8988T (cell line): ENCODE measurements at places on chromosomes 16 and 17.

DNA sequence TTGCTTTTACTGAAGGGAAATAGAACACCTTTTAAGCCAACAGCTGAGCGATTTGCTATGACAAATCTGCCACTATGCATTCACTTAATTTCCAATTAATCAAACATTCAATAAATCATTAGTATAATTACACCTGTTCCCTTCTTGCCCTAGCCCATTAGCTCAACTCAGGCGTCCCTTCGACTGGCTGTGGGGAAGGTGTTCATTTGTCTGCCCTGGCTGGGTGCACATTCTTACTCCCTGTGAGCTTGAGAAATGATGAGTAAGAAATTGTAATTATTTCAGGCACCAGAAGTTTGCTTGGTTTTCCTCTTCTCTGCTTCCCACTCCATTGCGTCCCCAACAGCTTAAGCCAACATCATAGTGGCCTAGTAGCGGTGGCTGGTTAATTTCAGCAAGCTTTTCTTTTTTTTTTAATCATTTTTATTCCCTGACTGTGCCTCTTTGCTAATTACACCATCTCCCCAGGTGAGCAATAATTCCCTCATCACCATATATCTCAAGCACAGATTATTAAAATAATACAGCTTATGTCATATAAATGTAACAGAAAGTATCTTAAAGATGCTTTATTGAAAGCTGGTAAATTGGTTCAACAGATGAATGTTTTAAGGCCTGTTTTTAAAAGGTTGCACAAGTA is 623.9 kb upstream of the RBFOX1 start:
- DNase-seq = no peak

DNA sequence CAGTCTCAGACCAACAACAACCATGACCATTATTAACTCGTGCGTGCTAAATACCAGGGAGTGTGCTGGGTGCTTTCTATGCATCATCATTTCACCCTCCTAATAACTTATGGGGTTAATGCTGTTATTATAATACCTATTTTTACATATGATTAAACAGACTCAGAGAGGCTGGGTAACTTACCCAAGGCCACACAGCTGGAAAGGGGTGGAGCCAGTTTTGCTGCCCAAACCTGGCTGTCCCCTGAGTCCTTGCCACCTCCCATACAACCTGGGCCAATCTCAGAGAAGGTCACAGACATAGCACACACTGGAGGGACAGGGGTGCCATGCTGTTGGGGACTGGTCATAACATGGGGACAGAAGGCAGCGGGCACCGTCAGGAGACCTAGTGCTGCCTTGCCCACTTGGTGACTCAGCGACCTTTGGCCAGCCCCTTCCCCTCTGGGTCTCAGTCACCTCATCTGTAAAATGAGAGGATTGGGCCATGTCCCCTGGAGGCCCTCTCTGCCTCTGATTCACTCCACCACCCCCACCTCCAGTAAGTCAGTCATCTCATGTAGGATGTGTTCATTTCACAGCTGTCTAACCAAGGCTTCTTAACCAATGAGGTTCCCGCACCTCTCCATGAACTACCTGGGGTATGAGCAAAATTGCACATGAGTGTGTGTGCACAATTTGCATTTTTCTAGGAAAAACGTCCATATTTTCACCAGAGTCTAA is 11.4 kb upstream of the FADS6 start:
- DNase-seq = no peak

DNA sequence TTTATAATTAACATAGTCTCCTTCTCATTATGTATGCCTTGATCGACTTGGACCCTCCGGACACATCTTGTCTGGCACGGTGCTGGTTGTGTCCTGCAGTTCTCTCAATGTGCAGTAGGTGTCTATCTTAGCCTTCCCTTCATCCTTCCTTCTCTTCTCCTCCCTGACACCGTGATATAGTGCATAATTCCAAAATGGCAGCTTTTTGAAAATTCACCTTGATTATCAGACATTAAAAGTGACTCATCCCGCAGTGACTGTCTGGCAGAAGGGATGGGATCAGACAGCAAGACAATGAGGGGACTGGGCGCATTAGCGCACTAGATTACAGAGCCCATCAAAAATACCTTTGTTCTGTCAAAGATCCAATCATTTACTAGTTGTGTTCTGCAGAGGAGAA is 70.0 kb upstream of the PMFBP1 start:
- DNase-seq = no peak

GRCh38 chr17:41773190-41773588 is 13.3 kb downstream of the JUP start:
- no peak for DNase-seq

DNA sequence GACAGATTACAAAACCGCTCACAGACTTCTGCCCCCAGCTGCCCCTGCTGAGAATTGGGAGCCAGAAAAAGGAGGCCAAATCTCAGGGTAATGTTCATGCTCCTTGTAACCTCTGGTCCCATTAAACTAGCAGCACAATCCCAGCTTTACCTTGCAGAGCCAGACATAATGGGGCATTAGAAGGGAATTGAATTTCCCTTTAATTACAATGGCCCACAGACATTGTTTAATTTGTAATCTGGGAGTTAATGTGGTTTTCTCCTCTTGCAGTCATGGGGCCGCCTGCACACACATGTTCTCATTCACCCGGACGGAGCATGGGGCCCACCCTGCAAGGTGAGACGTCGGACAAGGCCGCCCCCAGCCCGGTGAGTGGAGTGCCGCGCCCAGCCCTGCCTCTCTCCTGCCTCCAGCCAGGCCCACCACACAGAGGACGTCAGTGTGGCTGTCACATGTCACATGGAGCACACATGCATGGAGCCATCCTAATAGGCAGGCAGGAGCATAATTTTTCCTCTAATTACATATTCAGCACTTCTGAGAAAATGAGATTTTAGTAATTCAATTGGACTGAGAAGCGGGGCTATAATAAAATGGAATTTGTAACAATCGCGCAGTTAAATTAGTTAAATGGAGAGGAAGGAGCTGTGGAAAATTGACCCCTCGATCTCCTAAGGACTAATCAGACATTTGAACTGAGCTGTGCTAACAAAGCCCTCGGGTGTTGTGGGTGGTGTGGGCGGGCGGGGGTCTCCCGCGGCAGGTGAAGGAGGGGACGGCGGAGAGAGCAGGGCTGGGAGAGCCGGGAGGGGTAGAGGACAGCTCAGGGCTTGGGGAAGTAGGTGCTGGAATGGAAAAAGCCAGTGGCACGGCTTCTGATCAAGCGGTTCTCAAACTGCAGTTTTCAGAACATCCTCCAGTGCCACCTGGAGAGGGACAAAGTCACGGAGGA is 87.7 kb downstream of the ENGASE start:
- DNase-seq = no peak

DNA sequence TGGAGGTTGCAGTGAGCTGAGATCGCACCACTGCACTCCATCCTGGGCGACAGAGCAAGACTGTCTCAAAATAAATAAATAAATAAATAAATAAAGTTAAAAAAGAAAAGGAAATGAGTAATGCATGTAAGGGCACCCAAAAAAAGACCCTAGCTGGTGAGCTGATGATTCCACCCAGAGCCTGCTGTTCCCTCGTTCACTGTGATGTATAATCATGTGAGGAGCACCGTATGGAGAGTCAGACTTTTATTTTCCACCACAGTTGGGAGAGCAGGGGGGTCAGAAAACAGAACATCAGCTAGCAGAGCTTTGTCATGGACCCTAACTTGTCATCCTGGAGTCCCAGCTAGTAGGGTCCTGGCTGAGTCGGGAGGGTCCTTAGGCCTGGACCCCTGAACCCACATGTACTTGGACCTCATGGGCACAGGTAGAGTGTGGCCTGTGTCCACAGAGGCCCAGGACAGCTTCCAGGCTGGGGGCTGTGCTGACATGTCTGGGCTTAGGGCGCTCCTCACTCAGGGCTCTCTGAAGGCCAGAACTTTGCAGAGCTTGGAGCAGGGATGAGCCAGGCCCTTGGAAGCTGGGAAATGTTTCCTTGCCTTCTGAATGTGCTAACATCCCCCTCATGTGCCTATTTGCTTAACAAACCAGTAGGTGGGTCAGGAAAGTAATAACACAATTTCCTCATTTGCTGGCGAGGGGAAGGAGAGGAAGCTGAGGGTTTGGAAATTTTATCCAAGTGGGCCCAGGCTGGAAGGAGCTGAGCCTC is 18.8 kb upstream of the LASP1NB start:
- DNase-seq = no peak

DNA sequence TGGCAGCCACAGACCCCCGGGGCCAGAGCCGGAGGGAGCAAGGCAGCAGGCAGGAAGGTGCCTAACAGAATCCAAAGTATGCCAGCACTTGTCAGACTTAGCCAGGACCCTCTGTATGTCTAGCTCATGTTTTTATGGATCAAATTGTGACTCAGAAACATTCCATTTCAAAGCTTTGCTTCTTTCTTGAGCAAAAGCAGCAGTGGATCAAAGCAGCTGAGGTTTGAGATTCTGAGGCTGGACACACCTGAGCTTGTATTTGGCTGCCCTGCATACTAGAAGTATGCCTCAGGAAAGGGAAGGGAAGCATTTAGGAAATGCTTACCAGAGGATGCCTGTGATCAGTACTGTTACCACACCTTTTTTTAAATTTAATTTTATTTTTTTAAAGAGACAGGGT is 5.7 kb upstream of the MYO1C start:
- DNase-seq = no peak

GRCh38 chr16:85903559-85903958 is 4.6 kb downstream of the IRF8 start:
- no peak for DNase-seq

DNA sequence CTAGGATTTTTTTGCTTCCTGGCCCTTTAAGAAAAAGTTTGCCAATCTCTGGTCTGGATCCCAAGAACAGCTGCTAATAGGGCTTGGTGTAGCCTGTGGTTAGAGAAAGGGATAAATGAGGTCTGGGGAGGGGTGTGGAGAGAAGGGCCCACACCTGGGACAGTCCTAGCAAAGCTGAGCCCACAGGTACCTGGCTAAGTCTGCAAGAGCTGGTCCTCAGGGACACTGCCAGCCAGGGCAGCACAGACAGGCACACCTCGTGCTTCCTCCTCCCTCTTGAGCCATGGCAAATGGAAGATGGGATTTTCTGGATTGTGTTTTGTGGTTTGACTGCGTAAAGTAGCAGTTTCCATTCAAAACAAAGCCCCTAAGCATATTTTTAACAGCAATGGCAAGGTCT is 217.5 kb downstream of the SOX9 start:
- no peak for DNase-seq

GRCh38 chr17:34580685-34581445 is 1.5 kb downstream of the TMEM132E start:
- no peak for DNase-seq

DNA sequence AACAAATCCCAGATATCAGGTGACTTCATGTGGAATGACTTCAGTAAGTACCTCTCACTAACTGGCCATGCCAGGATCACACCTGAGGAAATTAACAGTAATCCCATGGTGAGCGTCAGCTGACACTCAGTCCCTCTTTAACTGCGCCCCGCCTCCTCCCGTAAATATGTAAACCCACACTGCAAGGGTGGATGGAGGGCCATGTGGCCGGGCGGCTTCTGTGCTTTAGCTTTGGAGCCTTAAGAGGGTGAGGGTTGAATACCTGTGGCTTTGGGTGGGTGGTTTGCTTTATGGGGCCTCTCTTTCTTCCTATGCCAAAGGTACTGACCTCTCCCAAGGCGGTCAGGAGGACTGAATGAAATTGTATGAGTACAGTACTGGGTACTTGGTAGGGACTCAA is 141.7 kb downstream of the MRM1 start:
- DNase-seq = no peak

GRCh38 chr17:42285346-42286050 is 2.8 kb upstream of the STAT5A start:
- DNase-seq = no peak

- DNase-seq = no peak
These were observed 15.0 kb downstream of the TMEM92 start for GRCh38 chr17:50289278-50289677.
